Bone marrow (tissue), 2 donors: ENCODE measurements at places on chromosomes 2 and 18.

DNA sequence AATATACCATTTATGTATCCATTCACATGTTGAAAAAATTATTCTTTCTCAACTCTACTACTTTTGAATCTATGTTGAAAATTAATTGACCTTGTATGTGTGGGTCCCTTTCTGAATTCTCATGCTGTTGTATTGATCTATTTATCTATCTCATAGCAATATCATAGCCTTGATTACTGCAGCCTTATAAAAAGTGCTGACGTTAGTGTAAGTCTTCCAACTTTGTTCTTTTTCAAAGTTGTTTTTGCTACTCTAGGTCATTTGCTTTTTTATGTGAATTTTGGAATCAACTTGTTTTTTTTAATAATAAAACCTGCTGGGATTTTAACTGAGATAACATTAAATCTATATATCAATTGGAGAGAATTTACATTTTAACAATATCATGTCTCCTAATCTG lies 52.2 kb upstream of the PAX3 start:
- DNase-seq: no peak

GRCh38 chr2:126893606-126894005 lies 5.1 kb upstream of the TEX51 start:
- no peak for DNase-seq

- no peak for DNase-seq
These were observed 50.1 kb downstream of the RPL31 start for GRCh38 chr2:101052147-101052546.

- no peak for DNase-seq
These were observed 5.1 kb upstream of the GALNT13 start for GRCh38 chr2:153866595-153866994.

DNA sequence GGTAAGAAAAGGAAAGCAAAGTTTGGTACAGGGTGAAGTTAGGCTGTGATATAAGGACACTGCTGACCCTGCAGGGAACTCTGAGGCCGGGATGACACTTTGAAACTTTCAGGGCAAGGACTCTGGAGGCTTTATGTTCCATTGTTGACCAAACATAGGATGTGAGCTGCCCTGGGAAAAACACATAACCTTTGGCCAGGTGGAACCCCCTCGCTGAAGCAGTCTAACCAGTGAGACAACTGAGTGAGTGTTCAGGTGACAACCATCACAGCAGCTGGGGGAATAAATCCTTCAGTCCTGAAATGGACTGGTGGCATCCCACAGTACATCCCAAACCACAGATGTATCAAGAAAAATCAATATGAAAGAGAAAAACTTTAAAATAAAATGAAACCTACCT lies 280.9 kb upstream of the CDH2 start:
- no peak for DNase-seq

- DNase-seq: no peak
These were observed 76.1 kb upstream of the MC4R start for GRCh38 chr18:60448487-60449267.

- DNase-seq: no peak
These were observed 647.7 kb upstream of the ZNF804A start for GRCh38 chr2:183950673-183951072.

DNA sequence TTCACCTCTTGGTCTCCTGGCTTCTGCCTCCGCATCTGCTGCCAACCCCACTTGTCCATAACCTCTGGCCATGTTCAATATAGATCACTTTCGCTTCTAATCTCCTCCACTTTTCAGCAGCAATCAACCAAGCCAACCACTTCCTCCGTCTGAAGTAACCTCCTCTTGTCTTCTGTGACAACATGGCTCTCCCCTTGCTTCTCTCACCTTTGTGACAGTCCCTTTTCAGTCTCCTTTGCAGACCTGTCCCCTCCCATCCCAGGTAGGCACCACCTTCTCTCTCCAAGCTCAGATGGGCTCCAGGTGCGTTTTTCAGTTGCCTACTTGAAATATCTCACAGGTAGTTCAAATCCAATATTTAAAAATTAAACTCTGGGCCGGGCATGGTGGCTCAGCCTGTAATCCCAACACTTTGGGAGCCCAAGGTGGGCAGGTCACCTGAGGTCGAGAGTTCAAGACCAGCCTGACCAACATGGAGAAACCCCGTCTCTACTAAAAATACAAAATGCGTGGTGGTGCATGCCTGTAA lies 4.7 kb upstream of the PSD4 start:
- DNase-seq: no peak

- peak; percentile 35 for DNase-seq
These were observed 10.5 kb upstream of the TMSB10 start for GRCh38 chr2:84894758-84895520.

GRCh38 chr2:190188289-190188688 lies 125.8 kb upstream of the MSTN start:
- no peak for DNase-seq

- no peak for DNase-seq
These were observed 347.6 kb upstream of the KCNJ3 start for GRCh38 chr2:154350911-154351310.

GRCh38 chr2:28568533-28568932 lies 72.7 kb downstream of the PLB1 start:
- no peak for DNase-seq

DNA sequence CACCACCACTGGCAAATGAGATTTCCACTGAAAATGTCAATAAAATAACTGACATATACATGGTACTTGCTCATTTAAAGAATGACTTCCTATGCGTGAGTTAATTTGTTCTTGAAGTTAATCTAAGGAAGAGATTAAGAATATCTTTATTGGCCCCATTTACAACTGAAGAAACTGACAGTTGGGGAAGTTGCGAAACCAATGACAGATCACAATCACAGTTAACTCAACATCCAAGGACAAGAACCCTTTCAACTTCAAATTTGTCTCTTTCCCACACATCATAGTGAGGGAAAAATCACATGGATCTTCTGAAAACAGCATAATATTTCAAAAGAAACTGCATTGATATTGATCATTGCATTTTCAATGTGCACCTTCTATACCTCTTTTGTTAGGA lies 565.4 kb downstream of the IRS1 start:
- DNase-seq: no peak

DNA sequence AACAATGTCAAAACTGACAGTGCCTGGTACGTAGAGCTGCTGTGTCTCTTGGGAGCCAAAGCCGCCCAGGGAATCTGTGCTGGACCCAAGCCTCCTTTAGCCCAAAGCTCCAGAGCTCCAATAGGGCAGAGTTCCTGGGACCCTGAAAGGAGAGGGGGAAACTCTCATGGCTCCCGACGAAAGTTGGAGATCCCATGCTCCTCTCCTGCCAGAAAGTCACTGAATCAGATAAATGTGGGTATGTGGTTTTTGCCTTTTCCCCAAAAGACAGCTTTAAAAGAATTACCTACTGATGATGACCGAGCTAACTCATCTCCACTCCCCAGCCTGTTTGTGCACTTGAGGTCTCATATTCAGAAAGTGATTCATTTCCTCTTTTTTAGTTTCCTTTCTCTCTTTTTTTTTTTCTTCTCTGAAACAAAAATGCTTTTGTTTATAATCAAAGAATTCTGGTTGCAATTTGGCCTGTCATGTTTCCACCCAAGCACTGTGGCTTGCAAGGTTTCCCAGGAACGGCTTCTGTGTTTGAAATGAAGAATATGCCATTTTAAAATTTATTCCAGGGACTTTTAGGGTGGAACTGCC lies 14.1 kb upstream of the PMAIP1 start:
- peak; percentile 10 for DNase-seq

DNA sequence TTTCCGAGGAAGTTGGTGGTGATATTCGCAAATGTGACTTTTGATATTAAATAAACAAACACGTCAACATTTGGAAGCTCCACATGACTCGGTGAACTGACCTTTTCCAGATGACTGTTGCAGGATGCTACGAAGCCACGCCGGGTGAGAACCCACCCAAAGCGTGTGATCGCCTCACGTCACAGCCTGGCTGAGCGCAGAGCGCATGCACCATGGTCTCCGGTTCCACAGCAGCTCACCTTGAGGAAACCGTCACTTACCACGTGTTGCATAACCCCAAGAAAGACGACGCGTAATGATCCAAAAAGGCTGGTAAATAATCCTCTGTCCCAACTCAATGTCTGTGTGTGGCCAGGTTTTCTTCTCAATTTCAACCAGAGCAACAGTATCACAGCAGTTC lies 64.5 kb upstream of the CTDP1 start:
- DNase-seq: no peak

GRCh38 chr2:42091671-42092070 lies 43.9 kb downstream of the PKDCC start:
- DNase-seq: no peak

GRCh38 chr2:84880645-84881521 lies at the start of gene TRABD2A:
TSS of gene TRABD2A (minus strand) at chr2:84881084. CDS start at chr2:84881039, 45 bp downstream.
- no peak for DNase-seq

GRCh38 chr2:136323935-136324334 lies 206.0 kb upstream of the CXCR4 start:
- no peak for DNase-seq

GRCh38 chr2:76953733-76954347 lies 568.3 kb downstream of the LRRTM4 start:
- peak; percentile 13 for DNase-seq

- DNase-seq: no peak
These were observed 24.3 kb upstream of the RPIA start for GRCh38 chr2:88667219-88667618.

DNA sequence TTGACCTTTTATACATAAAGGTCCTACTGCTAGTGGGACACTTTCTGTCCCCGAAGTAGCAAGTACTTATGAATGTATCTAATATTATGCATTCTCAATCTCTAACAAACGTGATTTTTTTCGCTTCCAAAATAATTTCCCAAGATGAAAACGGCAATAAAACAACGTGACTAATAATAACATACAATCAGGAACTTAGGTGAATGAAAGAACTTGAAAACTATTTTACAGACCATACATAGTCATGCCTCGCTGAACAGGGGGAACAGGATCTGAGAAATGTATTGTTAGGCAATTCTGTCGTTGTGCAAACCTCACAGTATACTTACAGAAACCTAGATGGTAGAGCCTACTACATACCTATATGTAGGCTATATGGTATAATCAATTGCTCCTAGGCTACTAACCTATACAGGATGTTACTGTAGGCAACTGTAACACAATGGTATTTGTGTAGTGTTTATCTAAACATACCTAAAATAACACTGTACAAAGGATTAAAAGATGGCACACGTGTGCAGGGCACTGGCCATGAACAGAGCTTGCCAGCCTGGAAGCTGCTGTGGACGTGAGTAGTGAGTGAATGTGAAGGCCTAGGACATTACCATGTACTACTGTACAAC lies 2.5 kb downstream of the RTN4 start:
- DNase-seq: no peak

DNA sequence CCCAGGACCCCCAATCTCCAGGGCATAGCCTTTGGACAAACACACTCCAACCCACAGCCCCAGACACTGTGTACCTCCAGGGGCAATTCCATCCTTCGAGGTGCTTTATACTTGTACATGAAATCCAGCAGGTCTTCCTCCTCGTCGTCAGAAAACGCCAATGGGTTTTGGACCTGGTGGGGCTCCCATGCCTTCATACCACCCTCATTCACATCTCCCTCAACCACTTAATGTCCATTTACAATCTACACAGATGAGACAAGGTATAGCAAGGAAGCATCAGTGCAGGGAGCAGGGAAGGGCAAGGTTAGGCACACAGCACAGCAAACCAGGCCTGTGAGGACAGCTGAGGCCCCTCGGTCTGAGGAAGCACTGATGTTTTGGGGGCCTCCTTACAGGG lies 20.6 kb downstream of the MRPL35 start:
- no peak for DNase-seq

DNA sequence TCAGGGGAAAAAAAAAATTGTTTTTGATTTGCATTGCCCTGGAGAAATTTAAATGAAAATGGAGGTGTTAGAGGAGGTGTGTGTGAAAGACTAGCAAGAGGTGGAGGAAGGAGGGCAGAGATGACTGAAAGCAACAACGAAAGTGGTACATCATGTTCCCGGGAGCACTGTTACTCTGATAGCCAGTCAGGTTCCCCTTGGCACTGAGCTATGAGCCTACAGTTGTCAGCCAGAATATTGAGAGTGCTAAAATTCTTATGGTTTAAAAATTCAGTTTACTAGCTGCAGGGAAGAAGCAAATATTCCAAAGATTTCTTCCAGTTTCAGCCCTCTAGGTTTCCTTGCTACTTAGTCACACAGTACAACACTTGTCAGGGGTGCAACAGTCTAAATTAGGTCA lies 366.7 kb upstream of the DLGAP1 start:
- no peak for DNase-seq

GRCh38 chr2:45070113-45070652 lies 60.9 kb upstream of the SIX2 start:
- DNase-seq: no peak

DNA sequence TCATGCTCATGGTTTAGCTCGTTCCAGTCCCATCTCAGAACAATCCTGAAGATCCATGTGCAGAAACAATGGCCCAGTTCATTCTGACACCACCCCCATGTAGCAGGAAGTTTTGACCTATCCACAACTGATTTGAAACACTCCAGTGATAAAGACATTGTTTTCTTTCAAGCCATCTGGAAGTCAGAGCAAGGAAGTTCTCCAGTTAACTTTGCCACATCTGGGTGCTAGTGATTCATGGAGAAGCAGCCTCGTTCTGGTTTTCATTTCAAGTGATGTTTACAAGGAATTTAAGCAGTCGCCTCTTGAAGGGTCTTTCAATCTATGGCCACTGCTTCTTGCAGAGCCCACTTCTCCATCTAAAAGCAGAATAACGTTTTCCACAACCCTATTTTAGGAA lies 36.6 kb upstream of the TWIST2 start:
- DNase-seq: no peak

DNA sequence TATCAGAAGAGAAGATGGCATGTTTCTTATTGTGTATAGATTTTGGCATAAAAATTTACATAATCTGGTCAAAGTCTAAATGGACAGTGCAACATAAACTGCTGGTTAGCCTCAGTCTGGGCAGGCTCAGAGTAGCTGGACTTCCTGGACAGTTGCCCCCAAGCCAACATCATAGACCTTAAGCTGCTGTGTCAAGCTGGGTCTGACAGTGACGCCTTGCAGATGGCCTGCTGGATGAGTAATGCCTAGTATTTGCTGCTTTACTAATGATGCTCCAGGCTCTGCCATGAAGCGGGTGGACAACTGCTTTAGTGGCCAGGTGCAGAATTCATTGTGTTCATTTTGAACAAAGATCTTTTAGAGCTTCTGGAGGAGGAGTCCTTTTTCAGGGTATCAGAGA lies 603.7 kb upstream of the ZEB2 start:
- DNase-seq: no peak

GRCh38 chr2:68911709-68912108 lies 40.5 kb upstream of the BMP10 start:
- no peak for DNase-seq

DNA sequence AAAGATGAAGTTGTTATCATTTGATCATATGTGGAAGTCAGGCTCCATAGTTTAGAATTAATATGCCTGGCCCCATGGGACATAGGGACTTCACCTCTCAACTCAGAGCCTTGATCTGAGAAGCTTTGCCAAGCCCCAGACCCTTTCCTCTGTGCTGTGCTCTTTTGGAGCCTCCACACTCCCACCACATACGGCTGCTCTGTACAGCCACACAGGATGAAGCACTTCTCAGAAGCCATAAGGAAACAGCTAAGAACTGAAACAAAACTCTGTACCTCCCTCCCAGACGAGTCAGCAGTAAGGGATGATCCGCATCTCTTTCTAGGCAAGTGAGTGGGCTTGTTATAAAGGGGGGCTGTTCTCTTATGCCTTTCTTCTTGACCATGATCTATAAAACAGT lies 66.5 kb downstream of the CAB39 start:
- no peak for DNase-seq
